ENCODE measurements at places on chromosomes 7 and 10.

- DNase-seq = peak; percentile 75
Observed at GRCh38 chr10:126247446-126247975, 140.8 kb downstream of the ADAM12 start.

DNA sequence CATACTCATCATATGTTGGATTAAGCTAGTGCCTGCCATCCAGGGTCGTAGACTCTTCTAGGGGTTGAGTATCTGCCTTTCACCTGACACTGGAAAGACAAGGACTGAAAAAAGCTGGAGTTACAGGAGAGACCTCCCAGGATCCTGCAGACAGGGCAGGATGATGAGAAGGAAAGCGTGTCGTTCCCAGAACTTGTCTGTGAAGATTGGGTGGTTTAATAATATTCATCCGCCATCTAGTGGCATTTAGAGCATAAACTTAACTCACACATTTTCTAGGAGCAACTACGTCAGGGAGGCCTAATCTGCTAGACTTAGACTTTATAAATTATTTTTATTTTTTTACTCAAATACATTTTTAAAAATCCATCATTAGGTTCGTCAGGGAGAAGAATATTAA is 59.6 kb downstream of the ADRB1 start:
- DNase-seq = peak; percentile 45

- DNase-seq = no peak
Observed at GRCh38 chr7:88761779-88762178, 2.3 kb downstream of the ZNF804B start.

DNA sequence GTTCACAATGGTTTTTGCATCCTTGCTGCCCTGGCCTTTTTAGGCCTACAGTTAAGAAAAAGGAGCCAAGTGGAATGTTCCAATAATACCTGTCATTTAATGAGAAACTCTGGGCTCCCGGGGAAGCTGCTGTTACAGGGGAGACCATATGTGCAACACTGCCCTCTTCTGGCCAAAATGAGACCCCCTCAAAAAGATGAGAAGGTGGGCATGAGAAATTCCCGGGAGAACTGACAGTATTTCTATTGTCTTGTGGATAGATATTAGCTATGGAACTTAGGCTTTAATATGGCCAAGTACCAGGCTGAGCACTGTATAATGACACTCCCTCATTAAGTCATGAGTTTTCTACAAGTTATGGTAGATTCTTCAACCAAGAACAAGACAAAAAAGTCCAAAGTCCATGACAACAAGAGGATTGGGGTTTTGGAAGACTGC is 99.4 kb downstream of the CCDC3 start:
- DNase-seq = peak; percentile 72

DNA sequence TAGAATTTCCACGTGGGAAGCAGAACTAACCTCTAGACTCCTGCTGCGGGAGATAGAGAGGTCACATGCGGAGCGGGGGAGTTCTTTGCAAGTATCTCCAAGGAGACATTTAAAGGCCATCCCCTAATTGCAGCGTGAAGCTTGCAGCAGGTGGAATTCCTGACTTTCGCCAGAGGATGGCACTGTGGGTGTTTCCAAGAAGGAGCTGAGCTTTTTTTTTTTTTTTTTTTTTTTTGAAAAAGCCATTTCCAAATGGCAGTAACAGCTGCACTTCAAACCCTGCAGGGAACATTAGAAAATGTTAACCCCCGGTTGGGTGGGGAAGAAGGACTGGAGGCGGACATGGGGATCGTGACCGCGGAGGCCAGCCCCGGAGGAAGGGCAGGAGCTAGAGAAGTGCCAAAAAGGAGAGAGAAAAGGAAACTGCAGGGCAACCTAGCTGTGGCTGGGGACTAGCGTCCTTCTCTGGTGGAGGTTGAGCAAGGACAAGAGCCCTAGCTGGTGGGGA is 487.7 kb downstream of the TYW1 start:
- peak; percentile 31 for DNase-seq

DNA sequence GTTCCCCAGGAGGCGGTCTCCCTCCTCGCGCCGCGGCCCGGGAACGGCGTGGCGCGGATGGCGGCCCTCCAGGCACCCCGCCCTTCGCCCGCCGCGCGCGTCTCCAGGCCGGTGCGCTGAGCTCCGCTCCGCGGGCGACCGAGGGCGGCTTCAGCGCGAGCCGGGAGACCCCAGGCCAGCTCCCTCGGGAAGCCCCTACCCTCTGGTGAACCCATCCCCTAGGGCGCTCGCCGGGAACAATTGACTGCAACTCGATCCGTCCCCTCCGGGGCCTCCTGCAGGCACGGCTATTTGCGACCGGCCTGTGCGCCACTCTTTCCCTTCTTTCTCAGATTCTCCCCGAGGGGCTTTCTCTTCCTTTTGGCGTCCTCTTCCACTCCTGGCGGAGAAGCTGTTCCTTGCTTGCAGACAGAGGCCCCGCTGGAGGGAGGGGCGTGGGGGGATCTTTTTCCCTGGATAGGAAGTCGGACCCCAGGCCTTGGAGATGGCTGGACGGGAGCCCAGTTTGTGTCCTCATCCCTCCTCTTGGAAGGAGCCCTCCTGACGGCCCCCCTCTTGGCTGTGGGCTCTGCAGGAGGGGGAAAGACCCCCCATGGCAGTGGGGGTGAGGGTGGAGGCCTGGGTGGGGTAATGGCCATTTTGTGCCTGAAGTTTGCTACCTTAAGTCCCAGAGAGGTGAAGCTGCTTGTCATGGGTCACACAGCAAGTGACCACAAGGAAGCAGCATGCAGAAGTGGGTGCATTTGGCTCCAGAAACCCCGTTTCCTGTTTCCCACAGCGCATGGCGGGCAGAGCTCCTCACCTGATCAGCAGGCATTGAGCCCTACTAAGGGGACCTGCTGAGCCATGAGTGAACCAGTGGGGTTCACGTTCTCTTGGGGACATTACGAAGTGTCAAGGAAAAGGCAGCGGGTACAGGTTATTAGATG is 171.2 kb upstream of the TNRC18 start:
- no peak for DNase-seq

GRCh38 chr10:30011396-30011795 is 48.0 kb downstream of the JCAD start:
- DNase-seq = no peak

GRCh38 chr7:97971120-97971989 is 18.6 kb downstream of the OCM2 start:
- DNase-seq = no peak

DNA sequence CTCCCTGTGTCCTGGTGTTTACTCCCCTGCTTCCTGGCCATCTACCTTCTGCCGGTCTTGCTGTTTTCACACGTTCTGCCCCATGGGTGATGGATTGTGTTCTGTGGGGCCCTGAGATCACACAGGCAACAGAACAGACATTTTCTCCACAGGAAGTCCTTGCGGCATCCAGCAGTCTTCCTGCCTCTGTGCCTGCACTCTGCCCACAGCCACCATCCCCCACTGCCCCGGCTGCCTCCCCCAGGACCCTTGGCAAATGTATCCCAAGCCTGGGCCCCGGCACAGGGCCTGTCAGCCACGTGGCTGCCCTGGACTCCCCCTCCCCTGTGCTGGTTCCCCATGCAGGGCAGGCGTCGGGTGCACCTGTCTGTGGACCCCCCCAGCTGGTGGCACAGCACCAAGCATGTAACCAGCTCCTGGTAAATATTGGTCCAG is 184.2 kb downstream of the WDR37 start:
- no peak for DNase-seq

DNA sequence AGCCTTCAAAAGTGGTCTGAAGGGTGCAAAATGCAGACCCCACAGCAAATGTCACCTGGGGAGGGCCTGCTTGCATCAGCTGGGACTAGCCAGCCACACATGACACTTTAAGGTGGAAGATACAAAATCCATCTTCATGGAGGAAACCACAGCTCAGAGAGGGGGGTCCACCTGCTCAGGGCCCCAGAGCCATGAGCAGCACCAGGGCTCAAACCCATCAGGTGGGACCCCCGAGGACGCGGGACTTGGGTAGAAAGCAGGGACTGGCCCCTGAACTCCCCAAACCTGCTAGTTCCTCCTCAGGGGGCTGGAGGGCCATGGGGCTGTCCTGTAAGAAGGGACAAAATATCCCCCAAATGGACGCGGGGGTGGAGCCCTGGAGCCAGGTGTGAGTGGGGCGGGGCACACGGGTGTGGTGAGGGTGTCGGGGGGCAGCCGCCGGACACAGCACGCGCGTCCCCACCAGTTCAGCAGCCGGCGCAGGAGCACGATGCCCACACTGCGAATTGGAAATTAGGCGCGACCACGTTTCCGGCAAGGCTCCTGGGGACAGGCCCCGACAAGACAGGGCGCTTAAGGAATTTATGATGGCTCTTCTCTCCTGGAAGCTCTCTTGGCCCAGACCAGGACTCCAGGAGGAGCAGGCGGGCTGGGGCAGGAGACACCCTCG is 8.0 kb downstream of the PDGFA start:
- no peak for DNase-seq

DNA sequence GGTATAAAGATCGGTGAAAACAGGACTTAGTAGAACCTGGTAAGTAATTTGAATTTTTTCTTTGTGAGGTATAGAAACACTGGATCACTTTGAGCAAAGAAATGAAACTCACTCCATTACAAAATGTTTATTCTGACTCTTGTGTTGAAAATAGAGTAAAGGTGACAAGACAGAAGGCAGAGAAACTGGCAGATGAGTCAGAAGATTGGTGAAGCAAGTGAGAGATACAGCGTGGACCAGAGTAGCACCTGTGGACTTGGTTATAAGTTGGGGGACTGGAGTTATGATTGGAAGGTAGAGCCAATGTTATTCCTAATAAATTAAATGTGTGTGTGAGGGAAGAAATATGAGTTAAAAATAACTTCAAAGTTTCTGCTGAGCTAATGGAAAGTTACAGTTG is 620.9 kb downstream of the ZWINT start:
- DNase-seq = no peak

DNA sequence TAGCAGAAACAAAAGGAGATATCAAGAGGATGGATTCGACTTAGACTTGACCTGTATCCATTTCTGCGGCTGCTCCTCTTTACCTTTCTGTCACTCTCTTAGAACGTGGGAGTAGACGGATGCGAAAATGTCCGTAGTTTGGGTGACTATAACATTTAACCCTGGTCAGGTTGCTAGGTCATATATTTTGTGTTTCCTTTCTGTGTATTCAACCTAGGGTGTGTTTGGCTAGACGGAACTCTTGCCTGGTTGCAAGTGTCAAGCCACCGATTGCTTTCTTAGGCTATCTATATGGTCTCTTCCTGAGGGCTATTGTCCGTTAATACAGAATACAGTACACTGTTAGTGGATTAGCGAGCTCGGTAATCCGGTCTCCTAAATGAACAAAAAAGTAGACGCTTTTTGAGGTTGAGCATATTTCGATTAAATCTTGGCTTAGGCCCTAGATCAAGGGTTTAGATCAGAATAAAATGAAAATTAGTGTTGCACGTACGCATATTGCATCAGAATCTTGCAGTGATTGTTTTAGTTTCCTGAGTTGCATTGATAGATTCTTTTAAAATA is 1.2 kb downstream of the PTEN start:
- DNase-seq = no peak

- no peak for DNase-seq
Observed at GRCh38 chr7:121204537-121204936, 124.3 kb upstream of the WNT16 start.

- no peak for DNase-seq
Observed at GRCh38 chr7:7704867-7705266, 13.5 kb downstream of the RPA3 start.

- peak; percentile 72 for DNase-seq
Observed at GRCh38 chr7:16801111-16801542, 3.7 kb downstream of the AGR2 start.

GRCh38 chr10:78467496-78468106 is 433.9 kb downstream of the RPS24 start:
- DNase-seq = no peak
